Activated CD4-positive, CD25-positive, alpha-beta regulatory T cell treated with anti-CD3 and anti-CD28 coated beads, Interleukin-2, amount 50 U/mL, for 16 hours (primary cell): ENCODE measurements at places on chromosomes 2 and 18.

GRCh38 chr2:170974304-170974993 is 45.4 kb downstream of the GORASP2 start:
- no peak for DNase-seq

DNA sequence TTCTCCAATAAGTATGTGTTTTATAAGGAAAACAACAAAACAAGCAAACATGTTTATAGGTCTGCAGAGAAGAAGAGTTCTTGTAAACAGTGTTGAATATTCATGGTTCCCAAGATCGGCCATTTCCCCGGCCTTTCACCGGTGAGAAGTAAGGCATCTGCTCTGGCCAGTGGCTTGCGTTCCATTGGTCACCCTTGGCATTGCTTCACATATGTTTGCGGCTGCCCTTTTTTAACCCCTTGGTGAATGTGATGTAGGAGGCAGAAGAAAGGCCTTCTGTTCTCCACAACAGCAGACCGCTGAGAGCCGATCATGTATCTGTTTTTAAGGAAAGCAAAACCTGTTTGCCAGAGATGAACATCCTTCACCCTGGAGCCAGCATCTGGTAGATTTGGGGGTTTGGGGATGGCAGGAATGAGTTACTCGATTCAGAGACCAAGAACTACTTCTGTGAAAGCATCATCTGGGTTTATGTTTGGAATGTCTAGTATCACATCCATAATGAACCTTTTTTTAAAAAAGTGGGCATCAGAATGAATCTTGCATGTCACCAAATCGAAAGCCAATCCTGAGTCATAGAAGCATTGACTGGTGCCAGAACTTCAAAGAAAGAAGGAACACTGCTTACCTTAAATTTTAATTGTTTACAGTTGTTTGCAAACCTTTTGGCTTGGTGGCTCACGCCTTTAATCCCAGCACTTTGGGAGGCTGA is 112.3 kb downstream of the AGAP1 start:
- no peak for DNase-seq

DNA sequence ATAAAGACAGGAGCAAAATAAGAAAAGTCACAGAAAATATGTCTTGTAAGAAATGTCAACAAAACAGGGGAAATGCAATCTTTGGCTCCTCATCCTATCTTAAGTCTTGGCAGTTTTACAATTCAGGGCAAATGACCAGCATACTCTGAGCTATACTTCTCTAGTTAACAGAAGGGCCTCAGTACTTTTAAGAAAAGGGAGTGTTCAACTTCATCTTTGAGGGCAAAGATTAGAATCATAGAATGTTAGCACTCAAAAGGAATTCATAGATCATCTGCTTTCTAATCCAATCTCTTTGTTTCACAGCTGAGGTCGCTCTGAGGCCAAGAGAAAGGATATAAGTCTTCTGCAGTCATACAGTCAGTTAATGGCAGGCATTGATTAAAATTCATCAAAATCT is 174.0 kb upstream of the NT5C1B start:
- no peak for DNase-seq

DNA sequence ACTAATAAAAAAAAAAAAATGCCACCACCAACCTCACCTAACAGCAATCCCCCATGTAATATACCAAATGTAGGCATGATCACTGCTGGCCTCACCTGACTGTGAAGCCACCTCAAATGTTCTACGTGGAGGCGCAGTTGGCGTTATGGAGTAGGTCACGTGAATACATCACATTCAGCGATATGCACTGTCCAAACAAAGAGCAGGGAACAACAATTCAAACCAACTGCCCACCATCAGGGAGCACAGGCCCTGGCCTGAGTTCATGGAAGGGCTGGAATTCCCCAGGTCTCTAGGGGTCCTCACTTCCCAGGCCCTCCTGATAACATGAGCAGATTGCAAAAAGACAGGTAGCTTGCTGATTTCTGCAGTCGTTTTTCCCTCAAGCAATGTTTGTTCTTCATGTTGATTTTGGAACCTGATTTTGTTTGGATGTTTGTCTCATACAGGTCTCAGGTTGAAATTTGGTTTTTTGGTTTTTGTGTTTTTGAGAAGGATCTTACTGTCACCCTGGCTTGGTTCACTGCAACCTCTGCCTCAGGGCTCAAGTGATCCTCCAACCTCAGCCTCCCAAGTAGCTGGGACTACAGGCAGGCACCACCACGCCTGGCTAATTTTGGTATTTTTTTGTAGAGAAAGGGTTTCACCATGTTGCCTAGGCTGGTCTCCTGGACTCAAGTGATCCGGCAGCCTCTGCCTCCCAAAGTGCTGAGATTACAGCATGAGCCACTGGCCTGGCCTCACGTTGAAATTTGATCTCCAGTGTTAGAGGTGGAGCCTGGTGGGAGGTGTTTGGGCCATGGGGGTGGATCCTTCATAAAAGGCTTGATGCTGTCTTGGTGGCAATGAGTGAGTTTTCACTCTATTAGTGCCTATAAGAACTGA is 15.5 kb downstream of the TBC1D8 start:
- DNase-seq: no peak

DNA sequence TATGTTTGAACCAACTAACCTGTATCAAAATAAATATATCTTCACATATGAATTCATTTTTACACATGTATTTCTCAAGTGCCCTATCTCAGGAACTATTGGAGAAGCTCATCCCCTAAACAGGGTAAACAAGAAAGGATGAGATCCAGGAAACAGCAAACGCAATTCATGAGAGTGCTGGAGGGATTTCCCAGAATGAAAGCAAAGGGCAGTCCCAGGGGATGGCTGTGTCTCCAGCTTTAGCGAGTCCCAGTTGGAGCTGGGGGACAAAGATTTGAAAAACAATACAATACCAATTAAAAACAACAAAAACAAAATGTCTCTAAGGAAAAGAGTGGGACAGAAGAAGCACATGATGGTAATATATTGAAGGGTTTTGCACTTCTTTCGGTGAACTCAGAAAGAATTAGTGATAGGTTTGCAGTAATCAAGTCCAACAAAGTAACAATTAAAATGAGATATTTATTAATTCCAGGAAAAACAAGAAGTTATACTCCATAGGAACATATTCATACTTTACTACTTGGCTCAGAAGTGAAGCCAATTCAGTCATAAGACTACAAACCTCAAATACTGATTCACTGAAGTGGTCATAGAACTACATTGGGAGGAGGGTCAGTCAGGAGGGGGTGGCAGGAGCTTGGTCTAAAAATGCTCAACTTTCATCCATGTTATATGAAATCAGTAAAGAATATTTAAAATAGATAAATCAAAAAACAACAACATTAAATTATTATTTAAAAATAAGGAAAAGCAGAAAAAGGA is 73.1 kb upstream of the PDE1A start:
- DNase-seq: no peak

DNA sequence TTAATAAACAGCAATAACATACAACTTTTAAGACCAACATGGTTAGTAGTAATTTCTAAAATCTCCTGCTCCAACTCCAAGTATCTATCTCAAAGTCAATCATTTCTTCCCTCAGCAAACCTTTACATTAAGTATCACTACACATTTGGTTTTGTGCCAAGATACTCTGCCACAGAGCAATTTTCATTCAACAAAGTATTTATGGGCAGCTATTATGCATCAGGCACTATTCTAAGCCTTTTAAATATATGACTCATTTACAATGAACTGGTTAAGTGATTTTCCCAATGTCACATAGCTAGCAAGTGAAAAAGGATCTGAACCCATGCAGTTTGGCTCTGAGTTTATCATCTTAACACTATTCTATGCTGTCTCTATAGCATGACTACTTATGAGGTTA is 264.3 kb downstream of the NOL4 start:
- DNase-seq: no peak

DNA sequence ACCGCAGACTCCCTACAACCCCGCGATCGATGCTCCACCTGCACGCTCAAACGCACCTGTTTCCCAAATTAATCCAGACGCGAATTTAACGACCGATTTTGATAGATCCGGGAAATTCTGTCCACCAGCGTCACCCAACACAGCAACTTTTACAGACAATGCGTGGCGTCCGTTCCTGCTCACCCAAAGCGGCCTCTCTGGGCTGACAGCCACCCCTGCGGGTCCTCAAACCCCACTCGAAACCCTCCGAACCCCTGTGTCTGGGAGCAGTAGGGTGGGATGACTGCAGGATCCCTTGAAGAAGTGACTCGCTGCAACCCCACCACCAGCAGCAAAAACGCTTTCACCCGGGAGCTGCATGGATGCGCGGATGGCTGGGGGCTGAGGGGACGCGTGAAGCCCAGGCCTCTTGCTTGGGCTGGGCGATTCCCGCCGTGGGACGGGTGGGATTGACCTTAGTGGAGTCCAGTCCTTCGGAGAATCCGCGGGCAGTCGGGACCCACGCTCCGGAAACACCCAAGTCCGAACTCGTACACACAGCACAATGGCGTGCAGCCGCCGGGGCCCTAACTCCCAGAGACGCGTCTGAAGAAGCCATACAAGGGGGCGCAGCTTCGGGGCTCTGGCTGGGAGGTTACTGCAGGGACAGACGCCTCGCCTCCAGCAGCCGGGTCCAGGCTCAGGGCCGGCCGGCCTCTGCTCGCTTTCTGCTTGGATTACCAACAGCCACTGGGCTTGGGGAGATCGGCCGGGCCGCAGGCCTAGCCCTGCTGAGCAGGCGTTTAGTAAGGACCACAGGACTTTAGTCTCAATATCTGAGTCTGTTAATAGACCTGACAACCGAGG is 31.1 kb upstream of the ATP6V1B1 start:
- DNase-seq: no peak

GRCh38 chr2:62267696-62268095 is 71.8 kb downstream of the B3GNT2 start:
- no peak for DNase-seq

DNA sequence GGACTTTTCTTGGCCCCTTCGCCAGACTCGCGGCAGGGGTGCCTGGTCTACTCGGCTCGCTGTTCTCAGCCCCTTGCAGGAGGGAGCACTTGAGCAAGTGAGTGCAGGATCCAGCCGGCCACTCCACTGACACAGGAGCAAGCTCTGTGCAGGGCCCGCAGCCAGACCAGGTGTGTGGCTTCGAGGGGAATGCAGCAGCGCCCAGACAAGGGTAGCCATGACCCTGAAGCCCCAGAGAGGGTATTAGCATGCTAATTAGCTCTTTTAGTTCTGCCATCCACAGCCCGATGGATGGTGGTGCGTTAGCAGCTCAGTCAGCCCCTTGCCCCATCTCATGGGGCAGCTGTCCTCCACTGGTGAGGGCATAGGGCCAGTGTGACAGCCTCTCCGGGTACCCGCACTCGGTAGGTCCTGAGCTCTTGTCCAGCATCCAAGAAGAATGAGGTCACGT is 103.2 kb upstream of the HS6ST1 start:
- no peak for DNase-seq

- no peak for DNase-seq
Measured at GRCh38 chr2:187129868-187130267, 280.9 kb upstream of the ZSWIM2 start.

DNA sequence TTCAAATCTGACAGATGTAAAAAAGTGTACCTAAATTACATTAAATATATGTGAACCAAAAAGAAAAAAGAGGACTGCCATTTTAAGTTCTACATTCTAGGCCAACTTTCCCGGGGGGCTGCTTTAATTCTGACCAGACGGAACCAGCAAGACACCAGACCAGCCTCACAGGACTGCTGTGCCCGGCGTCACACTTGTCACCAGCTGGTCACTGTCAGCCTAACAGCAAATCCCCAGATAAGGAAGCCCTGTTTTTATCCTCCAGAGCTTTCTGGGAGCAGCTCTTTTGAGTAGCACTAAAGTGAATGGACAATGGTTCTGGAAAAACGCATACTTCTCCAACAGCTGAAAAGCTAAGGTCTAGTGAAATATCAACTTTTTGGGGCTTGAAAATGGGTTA is 35.6 kb downstream of the CYB5A start:
- no peak for DNase-seq

DNA sequence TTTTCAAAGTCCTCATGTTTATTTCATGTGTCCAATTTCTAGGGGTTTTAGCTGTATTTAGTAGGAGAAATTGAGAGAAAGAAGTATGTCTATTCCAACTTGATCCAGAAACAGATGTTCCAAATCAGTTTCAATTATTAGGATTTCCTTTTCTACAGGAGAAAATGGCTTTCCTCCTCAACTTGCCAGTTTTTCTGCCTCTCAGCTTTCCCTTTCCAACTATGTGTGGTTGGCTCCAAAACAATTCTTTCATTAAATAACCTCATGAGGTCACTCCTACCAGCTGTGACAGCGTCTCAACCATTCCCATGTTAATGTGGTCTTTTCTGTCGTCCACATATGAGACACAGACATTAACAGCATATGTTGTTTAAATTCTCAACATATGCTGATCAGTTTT is 13.1 kb downstream of the XIRP2 start:
- no peak for DNase-seq

DNA sequence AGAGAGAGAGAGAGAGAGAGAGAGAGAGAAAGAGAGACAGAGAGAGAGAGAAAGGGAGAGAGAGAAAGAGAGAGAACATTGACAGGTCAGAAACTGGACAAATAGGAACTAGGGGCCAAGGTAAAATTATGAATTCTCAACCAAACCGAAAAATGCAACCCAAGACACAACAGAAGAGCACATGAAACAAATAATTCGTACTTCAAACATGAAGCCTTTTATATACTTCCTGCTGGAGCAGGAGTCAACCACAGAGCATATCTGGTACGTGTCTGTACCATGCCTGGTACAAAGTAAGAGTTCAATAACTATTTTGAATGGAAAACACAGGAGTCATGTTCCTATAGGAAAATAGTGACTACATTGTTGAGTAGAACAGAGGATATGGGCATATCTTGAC is 6.5 kb upstream of the VPS54 start:
- DNase-seq: no peak

GRCh38 chr2:46737577-46737976 is 178.0 kb downstream of the MCFD2 start:
- DNase-seq: no peak

DNA sequence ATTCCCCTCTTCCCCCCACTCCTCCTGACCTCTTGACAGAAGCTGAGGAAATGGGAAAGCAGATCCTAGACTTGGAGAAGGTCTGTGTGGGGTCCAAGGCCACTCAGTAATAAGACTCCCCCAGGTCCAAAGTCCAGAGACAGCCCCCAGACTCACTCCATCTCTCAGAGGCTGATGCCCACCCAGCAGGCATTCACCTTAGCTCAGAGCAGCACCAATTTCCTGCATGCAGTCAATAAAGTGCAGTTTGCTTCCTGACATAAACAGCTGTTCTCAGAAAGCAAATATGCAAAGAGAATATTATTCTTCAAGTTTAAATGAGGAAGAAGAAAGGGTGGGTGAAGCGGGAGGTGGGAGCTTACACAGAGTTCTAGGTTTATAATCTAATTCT is 84.1 kb upstream of the RTN4 start:
- DNase-seq: no peak

- DNase-seq: no peak
Measured at GRCh38 chr2:199261239-199261638, 196.5 kb downstream of the SATB2 start.

GRCh38 chr2:209049608-209050007 is 374.2 kb upstream of the MAP2 start:
- DNase-seq: no peak

GRCh38 chr2:155689791-155690190 is 642.7 kb downstream of the NR4A2 start:
- no peak for DNase-seq
